ENCODE measurements at places on chromosomes 4 and X.

GRCh38 chr4:169154121-169154520 is 116.6 kb downstream of the SH3RF1 start:
- no peak for DNase-seq

GRCh38 chrX:389021-389441 is 2.3 kb upstream of the PPP2R3B start:
- DNase-seq: no peak

- DNase-seq: no peak
Observed at GRCh38 chrX:39629001-39629400, 468.8 kb downstream of the BCOR start.

DNA sequence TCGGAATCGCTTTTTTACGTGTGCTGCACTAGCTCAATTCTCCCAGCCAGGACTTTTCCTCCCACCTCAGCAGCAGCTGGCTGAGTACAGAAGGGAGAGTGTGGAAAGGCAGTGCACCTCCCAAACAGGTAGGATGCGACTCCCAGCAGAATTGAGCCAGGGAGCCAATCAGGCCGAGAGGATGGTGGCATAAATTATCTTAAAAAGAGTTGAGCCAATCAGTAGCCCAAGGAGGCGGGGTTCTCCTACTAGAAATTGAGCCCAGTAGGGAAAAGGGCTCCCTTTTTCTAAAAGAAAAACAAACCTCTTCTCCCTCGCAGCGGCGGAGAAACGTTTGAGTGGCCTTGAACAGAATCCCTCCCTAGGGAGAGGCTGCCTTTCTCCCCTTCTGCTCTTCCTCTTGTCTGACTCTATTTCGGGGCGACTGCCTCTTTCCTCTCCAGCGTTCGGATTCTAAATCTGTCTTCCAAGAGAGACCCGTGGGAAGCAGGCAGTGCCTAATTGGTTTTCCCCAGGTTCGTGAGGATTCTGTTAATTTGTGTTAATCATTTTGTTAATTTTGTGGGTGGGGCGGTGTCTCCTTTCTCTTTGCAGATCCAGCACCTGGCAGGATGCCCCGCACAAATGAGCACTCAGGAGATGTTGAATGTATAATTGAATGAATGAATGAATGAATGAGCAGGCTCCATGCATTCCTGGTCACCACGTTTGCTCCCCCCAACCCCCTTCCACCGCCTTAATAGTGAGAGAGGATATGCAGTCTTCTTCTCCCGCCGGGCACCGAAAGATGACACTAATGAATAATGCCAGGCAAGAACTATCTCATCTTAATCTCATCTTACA is at the start of gene GABRG1:
Gene GABRG1, minus strand, starts transcription at position 142 of the 843 bp plus-strand sequence. Its CDS starts 141 bp downstream, at position 1.
- DNase-seq: no peak

DNA sequence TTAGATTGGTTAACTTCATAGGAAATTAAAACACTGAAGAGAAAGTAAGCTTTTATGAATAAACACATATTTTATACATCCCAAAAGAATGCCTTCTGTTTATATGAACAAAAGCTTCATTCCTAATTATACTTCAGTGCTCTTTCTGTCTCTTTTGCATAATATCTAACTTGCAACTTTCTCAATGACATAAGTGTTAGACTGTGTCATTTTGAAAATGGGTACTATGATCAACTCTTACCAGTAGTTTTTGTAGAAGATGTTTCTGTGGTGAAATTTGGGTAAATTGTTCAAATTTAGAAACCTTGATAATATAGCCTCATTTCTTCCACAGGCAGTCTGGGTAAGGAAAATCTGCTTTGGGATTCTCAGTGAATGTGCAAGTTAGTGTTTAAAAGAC is 991.4 kb downstream of the CCSER1 start:
- no peak for DNase-seq

GRCh38 chr4:100848841-100849240 is 331.0 kb upstream of the EMCN start:
- DNase-seq: no peak

DNA sequence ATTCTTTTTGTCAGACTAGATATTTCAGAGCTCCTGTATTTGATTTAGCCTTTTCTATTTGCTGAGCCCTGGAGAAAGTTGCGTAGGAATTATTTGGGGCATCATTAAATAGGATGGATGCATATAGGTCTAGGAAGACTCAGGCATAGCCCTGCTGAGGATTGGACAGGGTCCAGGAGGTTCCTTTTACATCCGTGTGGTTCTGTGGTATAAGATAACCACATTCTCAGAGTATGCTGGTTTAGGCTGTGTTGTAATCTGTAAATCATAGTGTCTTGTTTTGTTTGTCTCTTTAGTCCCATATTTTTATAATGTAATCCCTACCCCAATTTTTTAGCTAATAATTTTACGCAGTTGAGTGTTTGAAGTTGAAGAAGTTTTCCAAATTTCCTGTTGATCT is 513.7 kb downstream of the RPA4 start:
- no peak for DNase-seq

DNA sequence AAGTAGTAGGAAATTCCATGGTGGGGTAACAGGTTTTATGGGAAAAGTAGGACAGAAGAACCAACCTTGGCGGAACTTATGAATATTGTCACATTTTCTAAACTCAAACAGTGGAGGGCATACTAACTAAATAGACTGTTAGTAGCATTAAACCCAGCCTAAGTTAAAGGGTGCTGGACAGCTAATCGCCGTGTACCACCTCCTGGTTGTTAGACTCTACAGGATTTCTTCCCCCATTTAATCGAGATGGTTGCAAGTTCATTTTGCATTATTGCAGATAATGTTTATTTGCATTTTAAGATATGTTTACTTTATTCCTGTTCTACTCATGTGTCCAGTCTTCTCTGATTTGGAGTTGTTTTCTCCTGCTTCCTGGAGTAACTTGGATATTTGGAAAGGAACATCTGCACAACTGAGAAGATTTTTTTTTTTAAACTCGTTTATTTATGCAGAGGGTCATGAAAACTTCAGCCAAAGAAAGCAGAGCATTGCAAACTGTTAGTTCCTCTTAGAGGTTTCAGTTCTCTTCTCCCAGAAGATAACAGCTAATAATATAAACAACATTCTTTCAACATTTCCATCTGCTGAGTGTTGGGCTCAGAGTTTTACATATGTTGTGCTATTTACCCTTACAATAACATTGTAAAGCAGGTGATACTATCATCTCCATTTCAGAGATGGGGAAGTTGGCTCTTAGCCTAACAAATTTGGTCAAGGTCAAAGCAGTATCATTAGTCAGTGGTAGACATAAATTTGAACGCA is 51.5 kb upstream of the TBC1D9 start:
- no peak for DNase-seq

DNA sequence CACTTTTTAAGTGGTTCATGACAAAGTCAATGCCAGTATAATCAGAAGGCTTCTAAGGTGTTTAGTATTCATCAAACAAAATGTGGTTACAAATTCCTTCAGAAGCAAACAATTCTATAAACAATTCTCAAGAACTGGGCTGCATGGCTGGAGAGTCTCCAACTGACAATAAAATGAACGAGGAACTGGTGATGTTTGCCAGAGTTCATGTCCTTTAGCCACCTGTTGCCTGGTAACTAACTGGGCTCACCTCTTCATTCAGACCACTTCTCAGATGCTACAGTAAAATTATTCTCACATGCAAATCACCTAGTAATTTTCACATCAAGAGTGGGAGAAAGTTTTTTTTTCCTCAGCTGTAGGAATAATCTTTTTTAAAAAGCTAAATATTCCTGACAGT is 53.3 kb downstream of the CAMK2D start:
- no peak for DNase-seq

GRCh38 chr4:54882616-54883015 is 224.9 kb downstream of the KIT start:
- no peak for DNase-seq

DNA sequence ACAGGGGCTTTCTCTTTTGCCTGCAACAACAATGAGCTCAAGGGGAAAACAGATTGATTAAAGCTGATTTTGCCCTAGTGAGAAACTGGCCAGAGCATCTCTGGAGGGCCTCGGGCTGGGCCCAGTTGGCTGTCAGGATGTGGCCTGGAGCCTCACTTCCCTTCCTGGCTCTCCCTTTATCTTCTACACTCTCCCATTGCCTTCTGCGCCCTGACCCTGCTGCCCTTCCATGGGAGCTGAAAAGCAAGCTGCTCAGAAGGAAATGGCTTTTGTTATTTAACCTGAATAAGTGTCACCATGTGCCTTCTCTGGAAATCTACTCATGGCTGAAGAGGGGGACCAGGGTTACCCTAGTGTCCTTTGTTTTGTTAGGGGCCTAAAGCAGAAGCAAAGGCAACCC is 43.8 kb downstream of the NHSL2 start:
- no peak for DNase-seq

- no peak for DNase-seq
Observed at GRCh38 chrX:6012357-6012756, 216.3 kb downstream of the NLGN4X start.

DNA sequence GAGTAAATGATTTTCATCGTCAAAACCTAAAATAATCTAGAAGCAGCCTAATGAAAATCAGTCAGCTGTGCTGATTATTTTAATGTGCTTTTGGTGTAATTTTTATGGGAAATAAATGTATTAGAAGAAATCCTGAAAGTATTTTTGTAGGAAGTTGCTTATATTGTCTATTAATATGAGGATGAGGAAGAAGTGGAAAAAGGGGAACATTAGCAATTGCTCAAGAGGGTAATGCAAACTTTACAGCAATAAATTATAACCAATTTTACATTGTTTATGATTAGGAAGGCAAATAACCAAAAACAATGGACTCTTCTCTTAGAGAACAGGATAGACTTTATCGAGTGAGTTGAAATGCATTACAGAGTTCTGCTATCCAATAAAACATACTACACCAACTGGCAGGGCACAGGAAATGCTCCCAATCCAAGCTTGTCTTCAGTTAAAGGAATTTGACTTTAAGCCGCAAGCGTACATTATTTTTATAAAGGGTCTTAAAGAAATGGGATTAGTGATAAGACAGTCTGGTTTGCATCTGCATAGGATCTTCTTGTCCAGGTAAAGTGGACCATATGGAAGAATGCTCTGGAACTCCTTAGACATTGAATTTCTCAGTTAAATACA is 374.8 kb downstream of the PDGFC start:
- DNase-seq: no peak

- no peak for DNase-seq
Observed at GRCh38 chr4:97105347-97106099, 1037.8 kb downstream of the STPG2 start.

DNA sequence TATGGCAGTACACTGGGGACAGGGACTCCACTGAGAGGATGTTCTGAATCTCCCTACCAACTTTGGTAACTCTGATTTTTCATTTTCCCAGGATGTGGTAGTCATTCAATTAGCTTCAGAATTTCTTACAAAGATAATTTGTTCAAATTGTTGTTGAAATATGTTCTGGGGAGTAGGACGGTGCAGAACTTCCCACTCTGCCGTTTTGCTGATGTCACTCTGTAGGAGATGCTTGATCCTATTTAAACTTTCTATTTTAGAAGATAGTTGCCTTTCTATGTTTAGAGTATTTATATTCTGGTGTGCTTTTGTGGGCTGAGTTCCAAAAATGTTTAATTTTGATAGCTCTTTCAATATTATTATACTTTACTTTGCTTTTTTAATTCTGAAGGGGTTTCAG is 55.2 kb downstream of the ADAM29 start:
- no peak for DNase-seq

DNA sequence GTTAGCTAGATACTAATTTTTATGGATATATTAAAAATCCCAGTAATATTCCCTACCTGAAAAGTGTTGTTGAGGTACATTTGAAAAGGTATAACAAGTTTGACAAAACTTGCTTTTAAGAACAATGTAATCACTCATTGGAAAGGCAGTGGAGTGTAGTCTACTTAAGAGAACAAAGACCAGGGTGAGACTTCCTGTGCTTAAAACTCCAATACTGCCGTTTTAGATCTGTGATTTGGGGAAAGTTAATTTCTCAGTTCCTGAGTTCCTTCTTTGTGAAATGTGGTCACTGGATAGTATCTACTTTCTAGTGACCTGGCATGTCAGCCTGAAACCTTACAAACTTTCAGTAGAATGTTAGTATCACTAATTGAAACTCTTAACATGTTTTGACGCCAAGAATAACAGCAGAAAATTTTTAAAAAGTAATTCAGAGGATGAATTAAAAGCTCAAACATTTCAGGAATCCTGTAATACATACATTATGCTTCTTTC is 56.8 kb downstream of the PCDH7 start:
- no peak for DNase-seq

DNA sequence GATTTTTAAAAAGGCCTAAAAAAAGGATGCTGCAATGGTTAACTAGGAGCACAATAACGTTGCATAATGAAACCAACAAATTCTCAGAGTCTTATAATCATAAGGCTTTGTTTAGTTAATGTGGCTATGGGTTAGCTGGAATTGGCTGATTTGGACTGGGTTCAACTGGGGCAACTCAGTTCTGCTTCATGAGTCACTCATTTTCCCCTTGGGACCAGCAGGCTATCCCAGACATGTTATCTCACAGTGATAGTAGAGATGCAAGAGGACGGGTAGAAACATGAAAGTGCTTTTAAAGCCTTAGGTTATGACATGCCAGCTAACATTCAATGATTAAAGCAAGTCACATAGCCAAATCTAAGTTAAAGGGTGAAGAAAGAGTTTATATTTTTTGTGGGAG is 189.2 kb upstream of the GK2 start:
- DNase-seq: no peak

DNA sequence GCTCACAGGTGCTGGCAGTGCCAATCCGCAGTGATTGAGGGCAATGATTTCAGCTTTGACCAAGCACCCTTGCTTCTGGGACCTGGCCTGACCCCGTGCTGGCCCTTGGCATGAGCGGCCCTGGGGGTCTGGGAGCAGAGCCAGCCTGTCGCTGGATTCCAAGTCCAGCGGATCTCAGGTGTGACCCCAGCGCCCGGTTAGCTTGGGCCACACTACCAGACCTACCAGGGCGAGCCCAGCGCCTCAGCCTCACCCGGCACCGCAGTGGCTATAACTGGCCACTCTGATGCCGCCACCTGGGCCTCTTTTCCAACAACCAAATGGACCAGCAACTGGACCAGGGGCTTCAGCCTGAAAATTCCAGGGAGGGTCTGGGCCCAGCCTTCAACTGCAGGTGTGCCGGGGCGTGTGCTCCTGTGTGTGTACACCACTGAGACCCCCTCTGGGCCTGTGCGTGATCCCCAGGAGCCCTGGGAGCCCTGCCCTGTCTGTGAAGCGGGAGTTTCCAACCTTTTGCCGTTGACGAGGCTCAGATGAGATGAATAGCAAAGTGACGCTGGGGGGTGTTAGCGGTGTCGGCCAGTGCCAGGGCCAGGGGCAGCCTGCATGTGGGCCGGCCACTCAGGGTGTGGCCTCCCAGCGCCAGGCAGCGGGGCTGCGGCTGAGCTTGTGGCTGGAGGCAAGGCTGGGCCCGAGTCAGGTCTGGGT is 658 bp downstream of the SH3TC1 start:
- no peak for DNase-seq

- DNase-seq: no peak
Observed at GRCh38 chrX:121733514-121733913, 686.1 kb downstream of the GLUD2 start.

Data from stimulated activated CD4-positive, alpha-beta T cell treated with anti-CD3 and anti-CD28 coated beads, Interleukin-1b, Interleukin-23, amount 100 ng/mL, for 24 hours (primary cell).